ENCODE measurements at places on chromosomes 11 and 22. TPM values are rescaled to one million over a fixed set of nuclear protein-coding genes. Genes with fewer than 3 reads are reported as not detected.

DNA sequence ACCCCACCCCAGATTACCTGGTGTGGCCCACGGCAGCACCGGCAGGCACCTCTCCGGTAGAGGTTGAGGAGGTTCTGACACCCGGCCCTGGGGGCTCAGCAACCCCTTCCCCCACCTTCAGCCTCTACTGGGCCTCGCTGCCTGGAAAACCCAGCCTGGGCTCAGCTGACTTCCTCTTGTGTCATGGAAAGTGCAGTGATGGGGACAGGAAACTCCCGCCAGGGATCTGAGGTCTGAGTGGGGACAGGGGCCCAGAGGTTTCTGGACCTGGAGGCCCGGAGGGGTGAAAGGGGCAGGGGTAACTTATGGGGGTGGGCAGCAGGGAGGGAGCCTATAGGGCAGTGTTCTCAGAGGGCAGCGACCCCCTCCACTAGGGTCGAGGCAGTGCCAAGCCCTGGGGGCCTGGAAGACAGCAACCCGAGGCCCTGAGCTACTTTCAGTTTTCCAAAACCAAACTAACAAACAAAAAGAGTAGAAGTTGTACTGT, 10.0 kb upstream of the CD5 start:
- DNase-seq = no peak

GRCh38 chr11:126696982-126697381, 303.6 kb downstream of the KIRREL3 start:
- no peak for DNase-seq

DNA sequence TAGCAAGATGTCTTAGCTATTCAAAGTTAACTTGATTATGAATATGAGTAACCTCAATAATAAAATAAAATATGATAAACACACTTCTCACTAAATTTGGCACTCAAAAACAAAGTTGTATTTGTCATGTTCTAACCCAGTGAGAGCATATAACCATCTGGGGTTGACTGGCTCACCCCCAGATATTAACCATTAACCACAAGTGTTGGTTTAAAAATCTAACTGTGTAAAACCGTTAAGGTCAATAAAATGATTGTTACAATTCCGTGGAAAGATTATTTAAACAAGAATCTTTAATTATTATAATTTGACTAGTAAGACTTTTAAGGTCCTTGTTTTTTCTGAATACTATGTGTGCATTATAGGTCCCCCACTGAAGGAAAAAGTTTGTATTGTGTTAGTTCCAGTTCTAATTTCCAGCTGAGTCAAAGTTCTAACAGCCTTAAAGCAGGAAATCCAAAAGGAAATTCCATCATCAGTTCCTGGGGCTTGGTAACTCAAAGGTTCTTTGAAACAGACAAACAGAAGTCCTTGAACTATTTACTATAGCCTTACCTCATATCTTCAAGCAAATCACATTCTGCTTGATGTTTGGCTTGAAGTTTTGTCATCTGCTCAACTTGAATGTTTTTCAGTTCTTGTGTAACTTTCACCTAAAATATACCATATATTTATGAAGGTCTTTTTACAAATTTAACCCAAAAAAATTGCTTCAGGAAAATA, 2.5 kb downstream of the FCHSD2 start:
- no peak for DNase-seq

- DNase-seq = no peak
Observed at GRCh38 chr11:1083621-1084551, 9.2 kb downstream of the MUC2 start.

GRAMD1B gene
- 15.5 TPM for polyA plus RNA-seq

DNA sequence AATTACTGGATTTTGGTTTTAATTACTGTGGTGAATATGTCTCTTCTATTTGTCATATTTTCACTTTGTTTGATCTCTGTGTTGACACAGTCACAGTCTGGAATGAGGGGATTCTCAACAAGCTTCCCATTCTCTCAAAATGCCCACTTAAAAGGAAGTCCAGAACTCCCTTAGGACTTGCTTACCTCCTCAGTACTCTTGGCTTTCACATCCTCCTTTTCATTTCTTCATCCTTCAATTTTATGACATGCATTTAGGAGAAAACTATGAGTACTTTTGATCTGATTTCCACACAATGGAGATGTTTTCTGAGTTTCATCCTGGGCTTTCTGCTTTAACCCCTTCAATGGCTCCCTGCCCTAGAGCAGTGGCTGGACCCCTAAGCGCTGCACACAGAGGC, 49.3 kb upstream of the FLI1 start:
- no peak for DNase-seq

XRRA1 gene
- polyA plus RNA-seq = 13.7 TPM

DNA sequence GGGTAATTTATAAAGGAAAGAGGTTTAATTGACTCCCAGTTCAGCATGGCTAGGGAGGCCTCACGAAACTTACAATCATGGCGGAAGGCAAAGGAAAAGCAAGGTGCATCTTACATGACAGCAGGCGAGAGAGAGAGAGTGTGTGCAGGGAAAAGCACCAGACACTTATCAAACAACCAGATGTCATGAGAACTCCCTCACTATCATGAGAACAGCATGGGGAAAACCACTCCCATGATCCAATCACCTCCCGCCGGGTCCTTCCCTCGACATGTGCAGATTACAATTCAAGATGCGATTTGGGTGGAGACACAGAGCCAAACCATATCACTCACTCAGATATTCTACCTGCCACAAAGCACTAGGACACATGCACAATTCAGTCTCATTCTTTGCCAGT, 48.1 kb upstream of the HMGXB4 start:
- DNase-seq = no peak

DNA sequence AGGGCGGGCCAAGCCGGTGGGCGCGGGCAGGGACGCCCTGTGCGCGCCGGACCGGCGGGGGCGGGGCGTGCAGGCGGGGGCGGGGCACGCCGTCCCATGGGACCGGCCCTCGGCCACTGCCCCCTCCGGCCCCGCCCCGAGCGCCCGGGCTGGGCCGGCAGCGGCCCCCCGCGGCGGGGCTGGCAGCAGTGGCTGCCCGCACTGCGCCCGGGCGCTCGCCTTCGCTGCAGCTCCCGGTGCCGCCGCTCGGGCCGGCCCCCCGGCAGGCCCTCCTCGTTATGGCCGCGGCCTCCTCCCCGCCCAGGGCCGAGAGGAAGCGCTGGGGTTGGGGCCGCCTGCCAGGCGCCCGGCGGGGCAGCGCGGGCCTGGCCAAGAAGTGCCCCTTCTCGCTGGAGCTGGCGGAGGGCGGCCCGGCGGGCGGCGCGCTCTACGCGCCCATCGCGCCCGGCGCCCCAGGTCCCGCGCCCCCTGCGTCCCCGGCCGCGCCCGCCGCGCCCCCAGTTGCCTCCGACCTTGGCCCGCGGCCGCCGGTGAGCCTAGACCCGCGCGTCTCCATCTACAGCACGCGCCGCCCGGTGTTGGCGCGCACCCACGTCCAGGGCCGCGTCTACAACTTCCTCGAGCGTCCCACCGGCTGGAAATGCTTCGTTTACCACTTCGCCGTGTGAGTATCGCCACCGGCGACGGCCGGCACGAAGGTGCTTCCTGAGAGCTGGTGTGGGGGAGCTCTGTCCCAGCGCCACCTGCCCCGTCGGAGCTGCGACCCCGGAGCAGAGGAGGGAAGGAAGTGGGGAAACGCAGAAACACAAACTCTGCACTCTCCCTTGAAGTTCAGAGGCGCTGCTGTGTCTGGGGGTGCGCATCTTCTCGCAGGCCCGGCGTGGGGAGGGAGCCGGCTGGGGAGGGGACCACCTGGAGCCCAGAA, at the start of gene KCNQ1:
Gene KCNQ1, plus strand, starts transcription at position 188 of the 925 bp plus-strand sequence. Its CDS starts 91 bp downstream, at position 279.
- DNase-seq = no peak

GRCh38 chr11:105991888-105992287, 30.2 kb downstream of the MSANTD4 start:
- DNase-seq = no peak

BBOX1 gene
- 56.1 TPM for polyA plus RNA-seq

- no peak for DNase-seq
Observed at GRCh38 chr11:13923716-13924650, 38.5 kb upstream of the SPON1 start.

CENATAC gene
- 37.9 TPM for polyA plus RNA-seq

SLC37A2 gene
- 2.1 TPM for polyA plus RNA-seq

DNA sequence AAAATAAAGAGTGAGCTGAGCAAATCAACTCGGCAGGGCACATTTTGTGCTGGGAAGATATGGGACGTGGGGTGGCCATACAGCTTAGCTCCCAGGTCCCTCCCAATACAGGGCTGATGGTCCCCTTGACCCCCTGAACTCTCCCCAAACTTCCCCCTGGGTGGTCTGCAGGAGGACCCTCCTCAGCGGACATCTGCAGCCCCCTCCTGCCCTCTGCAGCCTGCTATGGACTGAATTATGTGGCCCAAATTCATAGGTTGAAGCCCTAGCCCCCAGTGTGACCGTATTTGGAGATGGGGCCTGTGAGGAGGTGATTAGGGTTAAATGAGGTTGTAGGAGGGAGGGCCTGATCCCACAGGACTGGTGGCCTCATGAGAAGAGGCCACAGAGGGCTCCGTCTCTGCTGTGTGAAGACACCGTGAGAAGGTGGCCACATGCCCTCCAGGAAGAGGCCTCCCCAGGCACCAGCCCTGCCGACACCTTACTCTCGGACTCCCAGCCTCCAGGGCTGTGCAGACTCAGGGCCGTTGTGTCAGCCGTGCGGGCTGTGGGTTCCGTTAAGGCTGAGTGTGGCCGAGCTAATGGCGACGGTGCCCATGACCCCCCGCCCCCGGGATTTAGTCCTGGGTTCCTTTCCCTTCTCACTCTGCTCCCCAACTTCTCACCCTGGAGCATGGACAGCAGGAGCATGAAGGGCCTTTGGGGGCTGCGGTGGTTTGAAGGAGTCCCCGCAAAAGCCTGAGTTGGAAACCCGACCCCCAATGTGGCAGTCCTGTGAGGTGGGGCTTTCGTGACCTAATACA, 1042.8 kb downstream of the BRD1 start:
- DNase-seq = no peak

GRCh38 chr22:23789638-23790037, 2.9 kb downstream of the SMARCB1 start:
- DNase-seq = no peak

C11orf42 gene
- 2.6 TPM for polyA plus RNA-seq

GRCh38 chr11:66687831-66688281, 10.2 kb upstream of the RBM4B start:
- no peak for DNase-seq

BAIAP2L2 gene
- 11.1 TPM for polyA plus RNA-seq

DNA sequence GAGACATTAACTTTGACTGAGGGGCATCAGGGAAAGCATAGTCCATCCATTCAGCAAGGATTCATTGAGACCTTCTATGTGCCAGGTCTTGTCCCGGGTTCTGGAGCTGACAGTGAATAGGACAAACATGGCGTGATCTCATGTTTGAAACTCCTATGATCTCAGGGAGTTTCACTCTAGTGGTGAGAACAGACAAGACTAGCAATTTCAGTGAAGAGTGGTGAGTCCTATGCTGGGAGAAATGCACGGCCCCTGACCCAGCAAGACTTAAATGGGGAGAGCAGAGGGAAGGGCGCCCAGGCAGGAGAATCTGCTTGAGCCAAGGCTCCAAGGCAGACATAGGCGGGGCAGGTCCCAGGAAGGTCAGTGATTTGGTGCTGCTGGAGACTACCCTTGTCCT, 155.7 kb downstream of the CEP164 start:
- DNase-seq = no peak

DNA sequence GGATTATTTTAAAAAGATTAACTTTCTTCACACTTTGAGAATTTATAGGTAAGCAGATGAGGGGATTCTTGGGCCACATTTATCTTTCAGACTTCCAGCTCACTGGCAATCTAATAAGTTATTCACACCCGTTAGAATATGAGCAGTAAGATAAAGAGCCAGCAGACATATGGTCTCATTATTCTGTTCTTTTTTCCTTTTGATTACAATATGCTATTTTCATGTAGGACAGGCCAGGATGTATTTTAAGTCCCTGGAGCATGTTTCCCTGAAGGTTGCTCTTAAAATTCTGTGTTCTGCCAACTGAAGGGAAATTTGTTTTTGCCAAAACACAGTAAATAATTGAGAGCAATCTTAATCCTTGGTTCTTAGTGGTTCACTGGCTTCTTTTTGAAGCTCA, 22.2 kb downstream of the PDHX start:
- DNase-seq = no peak

- no peak for DNase-seq
Observed at GRCh38 chr22:29628996-29629902, 25.8 kb downstream of the NF2 start.

GRCh38 chr11:121328176-121328966, 35.8 kb downstream of the SC5D start:
- DNase-seq = no peak

DNA sequence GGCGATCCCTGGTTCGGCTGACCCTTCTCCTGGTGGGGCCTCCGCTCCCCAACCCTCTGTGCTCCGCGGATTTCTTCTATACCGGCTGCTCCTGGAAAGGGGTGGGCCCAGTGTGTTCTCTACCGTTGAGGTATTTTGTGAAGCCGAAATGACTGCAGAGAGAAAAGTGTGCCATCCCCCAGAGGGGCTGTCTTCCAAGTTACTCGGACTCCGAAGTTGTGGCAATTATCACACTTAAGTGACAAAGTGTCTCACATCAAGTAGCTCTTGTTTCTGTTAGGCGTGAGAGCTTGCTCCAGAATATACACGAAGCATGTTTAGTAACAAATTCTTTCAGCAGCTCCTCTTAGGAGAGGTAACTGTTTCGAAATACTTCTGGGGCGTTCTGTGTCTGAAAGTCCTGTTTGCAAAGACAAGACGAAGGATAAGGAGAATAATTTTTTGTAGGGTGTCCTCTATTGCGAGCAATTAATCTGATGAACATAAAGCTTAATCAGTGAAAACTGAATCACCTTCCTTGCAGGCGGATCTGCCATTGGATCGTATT, 434 bp downstream of the XPNPEP3 start:
- no peak for DNase-seq

DNA sequence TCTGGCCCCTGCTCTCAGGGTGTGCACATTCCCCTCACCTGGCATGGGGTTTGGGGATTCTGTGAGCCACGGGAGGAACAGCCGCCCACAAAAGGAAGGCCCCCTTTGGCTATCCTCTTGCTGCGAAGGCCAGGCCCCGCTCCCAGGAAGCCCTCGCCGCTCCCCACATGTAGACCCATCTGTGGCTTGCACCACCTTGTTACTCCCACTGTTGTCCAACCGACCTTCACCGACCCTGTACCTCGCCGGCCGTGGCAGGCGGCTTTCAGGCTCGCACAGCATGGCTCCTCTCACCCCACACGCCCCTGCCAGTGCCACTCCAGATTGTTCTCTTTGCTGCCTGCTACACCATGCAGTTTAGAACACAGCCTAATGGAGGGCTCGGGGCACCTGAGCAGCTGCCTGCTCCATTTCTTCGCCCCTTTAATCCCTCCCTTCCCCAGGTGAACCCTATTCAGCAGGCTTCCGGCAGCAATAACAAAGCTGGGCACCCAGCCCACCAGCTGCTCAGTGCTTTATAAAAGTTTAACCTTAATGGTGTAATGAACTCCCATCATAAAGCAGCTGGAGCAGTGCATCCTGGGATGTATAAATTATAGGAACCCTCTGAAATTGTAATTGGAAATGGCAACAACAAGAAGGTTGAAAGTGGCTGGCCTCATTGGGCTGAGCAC, 10.7 kb downstream of the DAGLA start:
- no peak for DNase-seq

APOL5 gene
- polyA plus RNA-seq = not detected

DNA sequence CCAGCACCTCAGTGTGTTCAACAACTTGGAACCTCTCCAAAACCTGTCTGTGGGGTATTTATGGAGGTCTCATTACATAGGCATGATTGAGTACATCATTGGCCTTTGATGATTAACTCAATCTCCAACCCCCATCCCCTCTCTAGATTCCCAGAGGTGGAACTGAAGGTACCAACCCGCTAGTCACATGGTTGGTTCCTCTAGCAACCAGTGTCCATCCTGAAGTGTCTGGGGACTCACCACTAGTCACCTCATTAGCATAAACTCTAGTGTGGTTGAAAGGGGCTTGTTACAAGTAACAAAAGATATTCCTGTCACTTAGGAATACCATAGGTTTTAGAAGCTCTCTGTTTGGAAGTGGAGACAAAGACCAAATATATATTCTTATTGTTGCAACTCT, 40.3 kb downstream of the SIK2 start:
- DNase-seq = no peak
